HFFc6 (cell line): ENCODE measurements at places on chromosomes 5 and 9.

DNA sequence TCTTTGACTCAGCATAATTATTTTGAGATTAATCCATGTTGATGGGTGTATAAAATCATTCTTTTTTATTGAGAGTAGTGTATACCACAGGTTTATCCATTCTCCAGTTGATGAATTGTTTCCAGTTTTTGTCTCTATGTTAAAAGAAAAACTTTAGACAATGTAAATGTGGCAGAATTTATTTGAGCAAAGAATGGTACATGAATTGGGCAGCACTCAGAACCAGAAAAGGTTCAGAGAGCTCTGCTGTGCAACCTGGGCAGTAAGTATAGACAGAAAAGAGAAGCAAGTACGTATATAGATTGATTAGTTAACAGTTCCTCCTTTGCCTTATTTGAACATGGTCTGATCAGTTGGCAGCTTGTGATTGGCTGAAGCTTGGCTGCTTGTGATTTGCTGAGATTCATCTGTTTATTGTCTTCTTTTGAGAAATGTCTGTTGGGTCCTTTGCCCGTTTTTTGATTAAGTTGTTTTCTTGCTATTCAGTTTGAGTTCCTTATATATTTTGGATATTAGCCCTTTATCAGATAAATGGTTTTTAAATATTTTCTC lies 41.4 kb downstream of the CDC42SE2 start:
- no peak for DNase-seq

- DNase-seq = no peak
Observed at GRCh38 chr5:84092738-84093137, 291.9 kb downstream of the EDIL3 start.

- no peak for DNase-seq
Observed at GRCh38 chr5:1634337-1634661, 110.5 kb upstream of the LPCAT1 start.

DNA sequence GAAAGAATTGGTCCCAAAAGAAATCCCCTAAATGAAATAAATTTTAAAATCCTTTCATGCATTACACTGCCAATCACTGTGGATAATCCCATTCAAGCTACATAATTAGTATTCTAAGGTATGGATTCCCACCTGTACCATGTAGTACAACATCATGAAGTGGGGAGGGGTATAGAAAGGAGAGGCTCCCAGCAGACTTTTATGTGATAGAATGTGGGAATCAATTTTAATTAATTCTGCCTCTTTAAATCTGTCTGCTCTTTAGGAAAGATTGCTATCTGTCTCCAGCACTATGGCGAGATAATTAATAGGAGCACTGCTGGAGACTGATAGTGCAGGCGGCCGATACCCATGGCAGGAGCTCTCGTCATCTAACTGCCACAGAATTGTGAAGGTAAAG lies 95.4 kb downstream of the CDH12 start:
- DNase-seq = no peak

DNA sequence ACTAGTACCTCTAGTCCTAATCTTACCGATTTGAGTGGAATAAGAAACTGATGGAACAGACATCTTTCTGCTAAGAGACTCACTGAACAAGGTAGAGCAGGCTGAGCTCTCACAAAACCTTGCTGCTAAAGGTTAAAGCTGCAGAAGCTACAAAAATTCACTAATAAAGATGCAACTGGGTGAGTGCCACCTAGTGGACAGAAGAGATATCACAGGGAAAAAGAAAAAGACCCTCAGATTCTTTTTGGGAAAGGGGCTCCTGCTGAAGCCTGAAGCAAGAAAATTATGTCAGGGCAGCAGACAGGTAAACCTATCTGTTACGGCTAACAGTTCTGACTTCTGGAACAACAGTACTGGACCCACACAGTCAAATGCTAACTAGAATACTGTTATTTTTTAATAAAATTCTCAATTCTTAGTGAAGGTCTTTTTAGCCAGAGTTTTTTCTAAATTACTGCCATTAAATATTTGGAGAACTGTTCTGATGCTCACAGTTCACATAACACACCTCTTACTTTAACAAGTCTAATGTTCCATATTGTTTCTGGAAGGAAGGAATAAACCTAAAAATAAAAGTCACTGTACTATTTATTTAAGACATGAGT lies 51.2 kb downstream of the DIAPH1 start:
- peak; percentile 21 for DNase-seq

- no peak for DNase-seq
Observed at GRCh38 chr5:38259062-38259808, 876 bp downstream of the EGFLAM start.

DNA sequence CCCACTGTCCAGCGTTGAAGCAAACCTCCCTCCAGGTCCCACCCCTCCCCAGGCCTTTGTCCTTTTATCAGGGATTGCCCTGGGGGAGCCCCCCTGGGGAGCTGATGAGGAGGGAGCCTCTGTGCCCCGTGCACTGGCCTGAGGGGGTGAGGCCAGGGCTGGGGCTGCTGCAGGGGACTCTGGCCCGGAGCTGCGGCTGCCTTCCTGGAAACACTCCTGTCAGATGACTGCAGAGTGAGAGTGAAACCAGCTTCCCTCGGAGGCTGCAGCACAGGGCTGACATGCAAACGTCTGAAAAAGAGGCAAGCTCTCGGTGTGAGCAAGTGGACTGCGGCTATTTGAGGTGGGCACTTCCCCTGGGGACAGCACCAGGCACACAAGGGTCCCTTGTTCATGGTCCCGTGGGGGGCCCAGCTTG lies 4.6 kb upstream of the TRAF2 start:
- no peak for DNase-seq

DNA sequence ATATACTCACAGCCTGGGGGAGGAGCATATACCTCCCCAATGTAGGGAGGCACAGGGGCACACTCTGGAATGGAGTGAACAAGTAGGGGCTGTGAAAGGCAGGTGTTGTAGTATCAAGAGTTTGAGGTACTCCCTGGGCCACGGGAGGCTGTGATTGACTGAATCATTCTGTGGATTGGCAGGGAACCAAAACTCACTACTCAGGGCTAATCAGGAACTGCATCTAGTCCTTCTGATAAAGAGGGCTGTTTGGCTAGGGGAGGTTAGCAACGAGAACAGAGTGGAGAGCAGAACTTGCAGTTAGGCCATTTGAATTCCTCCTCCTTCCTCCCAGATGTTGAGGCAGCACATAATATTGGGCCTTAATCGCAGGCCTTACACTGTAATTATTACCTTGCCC lies 369.2 kb upstream of the MPDZ start:
- no peak for DNase-seq

GRCh38 chr5:52844885-52845284 lies 57.2 kb downstream of the ITGA1 start:
- peak; percentile 21 for DNase-seq

- no peak for DNase-seq
Observed at GRCh38 chr5:62579761-62580160, 1.1 kb downstream of the LRRC70 start.

- DNase-seq = no peak
Observed at GRCh38 chr9:126295516-126295915, 31.1 kb upstream of the MVB12B start.

DNA sequence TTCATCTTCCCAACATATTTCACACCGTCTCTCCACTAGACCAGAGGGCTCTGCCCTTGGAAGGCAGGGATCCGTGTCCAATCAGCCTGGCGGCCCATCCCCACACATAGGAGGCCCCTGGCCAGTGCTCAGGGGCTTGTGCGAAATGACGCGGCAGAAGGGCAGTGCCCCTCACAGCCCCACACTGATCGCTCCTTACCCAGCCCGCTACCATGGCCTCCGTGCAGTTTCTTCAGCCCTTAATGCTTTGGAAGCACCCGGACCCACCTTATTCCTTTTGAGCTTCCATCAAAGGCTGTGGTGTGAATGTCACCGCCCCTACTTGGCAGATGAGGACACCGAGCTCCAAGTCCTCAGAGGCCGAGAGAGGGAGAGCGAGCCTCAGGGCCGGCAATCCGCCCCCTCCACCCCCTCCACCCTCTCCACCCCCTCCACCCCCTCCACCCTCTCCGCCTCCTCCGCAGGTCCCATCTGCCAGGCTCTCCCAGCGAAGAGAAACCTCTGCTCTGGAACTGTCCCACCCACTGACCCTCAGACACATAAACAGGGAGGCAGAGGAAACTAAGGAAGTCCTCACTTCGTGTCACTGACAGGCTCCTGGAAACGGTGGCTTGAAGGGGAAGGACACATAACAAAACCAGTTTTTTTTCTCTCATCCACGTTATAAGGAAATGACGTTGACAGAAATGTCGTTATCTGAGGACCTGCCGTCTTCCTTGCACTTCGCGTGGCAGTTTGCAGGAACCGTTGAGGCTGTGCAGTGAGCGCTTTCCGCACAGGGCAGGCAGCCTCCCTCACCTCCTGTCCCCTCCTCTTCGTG lies 13.9 kb downstream of the QSOX2 start:
- no peak for DNase-seq

DNA sequence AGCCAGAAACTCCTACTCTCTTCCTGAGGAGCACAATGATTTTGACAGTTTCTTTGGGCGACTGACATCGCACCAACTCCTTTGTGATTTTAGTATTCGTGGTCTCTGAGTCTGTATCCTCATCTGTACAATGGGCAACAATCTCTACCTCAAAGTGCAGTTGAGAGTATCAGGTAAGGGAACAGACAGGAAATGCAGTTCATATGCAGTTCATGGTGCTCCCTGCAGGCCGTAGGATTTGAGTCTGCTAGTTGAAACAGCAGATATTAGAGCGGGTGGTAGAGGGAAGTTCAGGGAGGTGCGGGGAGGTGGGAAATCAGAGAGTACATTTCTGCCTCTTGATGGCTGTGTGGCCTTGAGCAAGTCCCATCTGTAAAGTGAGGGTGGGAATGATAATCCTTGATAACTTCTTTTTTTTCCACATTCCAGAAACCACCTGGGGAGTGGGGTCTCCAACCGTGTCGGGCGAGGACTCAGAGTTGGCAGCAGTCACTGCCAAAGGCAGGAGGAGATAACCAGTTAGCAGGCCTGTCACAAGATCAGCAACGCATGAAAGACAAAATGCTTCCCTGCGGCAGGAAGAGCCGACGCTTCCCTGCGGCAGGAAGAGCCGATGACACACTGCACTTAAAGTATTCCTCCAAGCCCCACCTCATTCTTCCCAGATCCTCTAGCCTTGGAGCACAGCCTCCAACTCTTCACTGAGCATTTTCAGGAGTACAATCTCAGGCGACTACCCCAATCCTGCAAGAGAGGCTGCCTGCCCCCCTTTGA lies 6.0 kb upstream of the NEK6 start:
- peak; percentile 75 for DNase-seq

DNA sequence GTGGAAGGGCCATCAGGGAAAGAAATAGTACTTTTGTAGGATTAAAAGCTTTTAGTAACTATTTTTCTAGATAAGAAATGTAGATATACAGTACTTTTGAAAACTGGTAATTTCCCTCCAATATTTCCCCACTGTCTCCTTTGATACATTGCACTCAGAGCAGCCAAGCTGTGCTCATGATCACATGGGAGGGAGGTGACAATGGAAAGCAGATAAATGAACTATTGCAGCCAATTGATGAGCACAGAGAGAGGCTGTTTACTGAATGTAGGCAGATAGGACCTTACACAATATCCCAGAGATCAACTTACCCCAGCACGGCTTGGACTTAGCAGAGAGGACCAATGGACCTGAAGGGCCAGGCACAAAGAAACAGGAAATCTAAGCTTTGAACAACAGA lies 178.0 kb upstream of the NREP start:
- DNase-seq = no peak

- no peak for DNase-seq
Observed at GRCh38 chr9:127539259-127539981, 72.7 kb upstream of the STXBP1 start.

DNA sequence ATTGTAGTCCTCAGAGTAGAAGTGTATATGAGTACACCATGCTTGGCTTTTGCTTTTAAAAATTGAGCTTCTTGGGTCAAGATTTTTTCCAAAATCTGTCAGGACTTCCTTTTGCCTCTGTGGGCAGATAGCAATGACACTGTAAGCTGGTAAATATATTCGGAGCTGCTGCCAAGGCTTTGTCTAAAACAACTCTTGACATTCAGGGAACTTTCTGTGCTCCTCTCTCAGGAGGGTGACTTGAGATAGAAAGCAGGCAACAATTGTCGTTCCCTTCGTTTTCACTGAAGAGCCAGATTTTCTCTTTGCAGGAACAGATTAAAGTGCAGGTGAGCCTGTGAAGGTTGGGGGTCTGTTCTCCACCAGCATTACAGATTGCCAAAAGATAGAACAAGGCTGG lies 230.5 kb downstream of the MAST4 start:
- no peak for DNase-seq

DNA sequence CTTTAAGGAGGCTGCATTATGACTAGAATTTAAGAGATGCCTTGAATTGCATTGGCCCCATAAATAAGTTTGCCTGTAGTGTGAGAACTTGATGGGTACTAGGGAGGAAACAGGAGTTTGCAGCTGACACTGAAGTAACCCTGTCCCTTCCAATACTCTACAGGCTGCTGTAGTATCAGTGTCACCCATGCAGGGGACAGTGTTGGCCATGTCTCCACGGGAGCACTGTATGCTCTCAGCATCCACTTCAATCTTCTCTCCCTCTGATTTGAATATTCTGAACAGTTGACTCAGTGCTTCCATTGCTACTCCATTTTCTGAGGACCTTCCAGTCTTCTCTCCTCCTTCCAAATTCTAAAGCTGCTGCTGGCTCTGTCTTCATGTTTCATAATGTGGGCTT lies 11.4 kb upstream of the IFNA14 start:
- no peak for DNase-seq

GRCh38 chr5:35436400-35437057 lies 181.1 kb upstream of the SPEF2 start:
- DNase-seq = peak; percentile 49

DNA sequence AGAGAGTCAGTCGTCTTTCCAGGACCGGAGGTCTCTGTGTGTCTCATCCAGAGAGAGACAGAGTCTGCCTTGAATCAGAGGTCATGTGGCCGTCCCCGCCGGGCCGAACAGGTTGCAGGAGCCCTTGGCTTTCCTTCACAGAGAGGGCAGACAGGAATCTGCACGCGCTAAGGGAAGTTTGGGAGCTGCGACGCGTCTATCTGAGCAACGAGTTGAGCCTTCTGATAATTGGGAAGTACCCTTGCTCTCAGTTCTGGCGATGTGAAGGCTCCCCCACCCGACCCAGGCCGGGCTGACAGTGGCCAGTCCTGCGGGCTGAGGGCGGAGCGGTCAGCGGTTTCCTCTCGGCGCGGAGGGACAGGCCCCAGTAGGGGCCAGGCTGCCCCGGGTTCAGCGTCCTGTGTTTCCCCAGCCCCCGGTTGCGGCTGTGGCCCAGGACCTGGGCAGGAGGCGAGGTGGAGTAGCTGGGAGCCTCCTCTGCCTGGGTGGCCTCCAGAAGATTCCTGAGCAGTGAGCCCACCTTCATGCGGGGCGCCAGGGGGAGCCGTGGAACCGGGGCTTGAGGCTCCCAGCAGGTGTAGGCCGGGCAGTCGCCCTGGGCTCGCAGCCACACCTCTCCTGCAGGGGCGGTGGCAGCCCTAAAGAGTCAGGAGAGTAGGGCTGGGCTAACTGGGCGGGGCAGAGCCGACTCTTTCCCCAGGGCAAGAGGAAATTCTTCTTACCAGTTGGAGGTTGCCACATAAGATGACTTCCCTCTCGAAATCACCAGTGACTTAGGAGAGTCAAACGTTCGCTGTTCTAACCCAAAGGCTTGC lies 13.9 kb downstream of the NR2F1 start:
- DNase-seq = no peak

- no peak for DNase-seq
Observed at GRCh38 chr9:103707181-103707580, 386.9 kb upstream of the SMC2 start.

GRCh38 chr9:111501648-111502047 lies 17.5 kb upstream of the ECPAS start:
- no peak for DNase-seq
